ENCODE measurements at places on chromosomes 3 and 15.

DNA sequence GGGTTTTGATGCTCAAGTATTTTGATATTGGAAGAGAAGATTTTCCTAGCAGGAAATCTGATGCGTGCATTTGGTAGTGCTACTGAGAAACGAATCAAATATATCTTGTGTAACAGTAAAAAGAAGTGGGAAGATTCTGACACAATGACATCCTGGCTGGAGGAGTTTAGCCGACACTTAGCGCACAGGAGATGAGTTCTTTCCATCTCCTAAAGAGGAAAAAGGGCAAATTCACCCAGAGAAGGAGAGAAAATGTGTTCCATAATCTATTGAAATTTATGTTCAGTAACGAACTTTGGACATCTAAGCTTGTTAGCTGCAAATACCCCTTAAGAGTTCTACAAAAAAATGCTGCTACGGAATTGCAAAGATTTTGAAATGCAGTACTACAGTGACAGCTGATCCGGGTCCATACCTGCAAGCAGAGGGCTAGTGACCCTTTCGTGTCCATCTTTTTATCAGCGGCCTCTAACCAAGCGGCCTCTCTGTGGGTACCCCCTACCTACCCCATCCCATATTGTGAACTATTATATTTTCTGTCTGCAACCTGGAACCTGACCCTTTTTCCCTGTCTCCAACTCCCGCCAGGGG is 971 bp downstream of the CPOX start:
- no peak for DNase-seq

DNA sequence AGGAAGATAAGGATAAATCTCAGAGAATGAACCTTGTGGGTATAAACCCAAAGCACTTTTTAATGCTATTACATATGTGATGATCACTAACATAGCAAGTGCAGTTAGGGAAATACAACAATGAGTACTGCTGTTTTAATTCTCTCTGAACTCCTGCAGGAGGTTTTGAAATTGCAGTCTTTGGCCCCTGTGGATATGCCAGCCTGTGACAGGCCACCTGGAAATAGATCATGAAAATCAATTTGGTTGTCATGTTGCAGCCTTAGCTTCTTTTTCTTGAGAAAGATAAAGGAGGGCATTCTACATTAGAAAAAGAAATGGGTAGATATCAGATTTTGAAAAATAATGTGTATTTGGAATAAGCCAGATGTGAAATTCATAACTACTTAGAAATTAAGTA is 103.6 kb downstream of the RSRC1 start:
- no peak for DNase-seq

DNA sequence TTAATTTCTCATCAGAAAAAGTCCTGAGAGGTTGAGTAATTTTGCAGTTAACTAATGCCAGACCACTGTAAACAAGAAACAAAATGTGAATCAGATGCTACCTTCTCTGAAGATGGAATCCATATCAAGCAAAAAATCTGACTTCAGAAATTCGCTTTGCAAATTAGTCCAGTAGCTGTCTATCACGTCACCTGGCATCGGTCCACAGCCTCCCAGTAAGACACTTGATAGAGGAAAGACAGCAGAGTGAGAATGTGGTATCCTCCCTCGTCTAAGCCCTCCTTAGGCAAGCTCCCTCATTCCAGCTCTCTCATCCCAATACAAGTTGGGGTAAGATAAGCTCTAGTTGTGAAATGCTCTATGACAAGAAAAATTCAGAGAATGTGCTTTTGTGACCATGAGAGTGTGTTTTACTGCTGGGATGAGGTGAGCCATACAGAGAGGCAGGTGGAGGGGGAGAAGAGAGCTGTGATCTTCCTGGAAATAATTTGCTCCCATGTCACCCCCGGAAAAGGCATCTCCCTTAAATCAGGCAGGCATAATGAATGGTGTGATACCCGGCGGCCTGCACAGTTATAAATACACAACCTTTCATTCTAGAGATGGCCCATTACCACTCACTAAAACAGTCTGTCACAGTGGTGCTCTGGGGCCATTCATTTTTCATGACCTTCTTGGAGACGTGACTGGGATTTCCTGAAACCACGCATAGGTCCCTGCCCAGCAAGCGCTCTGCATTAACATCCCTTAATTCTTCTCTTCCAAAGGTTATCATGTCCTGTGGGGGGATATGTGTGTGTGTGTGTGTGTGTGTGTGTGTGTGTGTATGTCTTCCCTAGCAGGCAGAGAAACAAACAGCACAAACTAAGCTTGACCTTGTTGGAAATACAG is 602.0 kb upstream of the KCNMB2 start:
- DNase-seq = peak; percentile 99

GRCh38 chr15:71810256-71811035 is at the start of gene NR2E3:
NR2E3 (plus strand) TSS chr15:71810554; CDS start chr15:71810744, 190 bp downstream.
- DNase-seq = no peak

- DNase-seq = no peak
Measured at GRCh38 chr3:28042095-28042635, 199.3 kb upstream of the CMC1 start.

- peak; percentile 26 for DNase-seq
Measured at GRCh38 chr3:42214565-42215283, 51.3 kb downstream of the CCK start.

- DNase-seq = no peak
Measured at GRCh38 chr3:120338517-120338916, 10.6 kb downstream of the LRRC58 start.

GRCh38 chr15:25987638-25988037 is 124.5 kb upstream of the ATP10A start:
- DNase-seq = no peak

- peak; percentile 4 for DNase-seq
Measured at GRCh38 chr3:149936812-149937230, 33.9 kb downstream of the PFN2 start.

GRCh38 chr15:62063825-62064635 is 2.7 kb upstream of the C2CD4A start:
- peak; percentile 77 for DNase-seq

DNA sequence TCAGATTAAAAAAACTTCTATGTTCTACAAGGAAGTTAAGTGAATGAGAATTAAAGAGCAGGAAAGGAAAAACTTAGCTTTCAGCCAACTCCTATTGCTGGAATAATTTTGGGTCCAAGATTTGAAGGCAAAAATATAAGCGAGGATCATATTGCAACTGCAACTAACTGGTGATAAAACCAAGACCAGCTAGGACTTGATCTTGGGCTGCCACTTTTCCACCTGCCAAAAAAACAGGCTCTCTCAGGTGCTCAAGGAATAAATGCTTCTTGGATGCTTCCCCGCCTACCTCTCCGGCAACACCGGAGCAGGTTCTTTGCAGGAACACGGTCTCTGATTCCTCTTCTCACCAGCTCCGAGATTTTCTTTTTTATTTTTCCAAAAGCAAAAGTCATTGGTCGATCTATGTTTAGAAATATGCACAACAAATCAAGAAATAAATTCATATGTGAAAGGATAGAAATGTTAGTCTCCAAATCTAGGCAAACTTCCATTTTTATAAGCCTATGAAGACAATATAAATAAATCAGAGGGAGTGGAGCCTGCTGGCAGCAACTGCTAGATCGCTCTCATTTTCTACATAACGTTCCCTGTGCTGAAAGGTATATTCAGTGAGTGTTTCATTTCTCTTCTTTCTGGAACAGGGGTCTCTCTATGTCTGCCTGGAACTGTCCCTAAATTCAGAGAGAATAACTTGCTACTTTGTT is 241.9 kb downstream of the NTRK3 start:
- DNase-seq = no peak

GRCh38 chr3:159664006-159664405 is 324.6 kb upstream of the IL12A start:
- peak; percentile 46 for DNase-seq

DNA sequence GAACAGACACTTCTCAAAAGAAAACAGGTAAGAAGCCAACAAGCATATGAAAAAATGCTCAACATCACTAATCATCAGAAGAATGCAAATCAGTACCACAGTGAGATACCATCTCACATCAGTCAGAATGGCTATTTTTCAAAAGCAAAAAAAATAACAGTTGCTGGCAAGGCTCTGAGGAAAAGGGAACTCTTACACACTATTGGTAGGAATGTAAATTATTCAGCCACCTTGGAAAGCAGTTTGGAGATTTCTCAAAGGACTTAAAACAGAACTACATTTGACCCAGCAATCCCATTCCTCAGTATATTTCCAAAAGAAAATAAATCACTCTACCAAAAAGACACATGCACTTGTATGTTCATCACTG is 95.6 kb downstream of the APBA2 start:
- DNase-seq = no peak

- peak; percentile 59 for DNase-seq
Measured at GRCh38 chr3:190265796-190266195, 56.5 kb downstream of the CLDN1 start.

DNA sequence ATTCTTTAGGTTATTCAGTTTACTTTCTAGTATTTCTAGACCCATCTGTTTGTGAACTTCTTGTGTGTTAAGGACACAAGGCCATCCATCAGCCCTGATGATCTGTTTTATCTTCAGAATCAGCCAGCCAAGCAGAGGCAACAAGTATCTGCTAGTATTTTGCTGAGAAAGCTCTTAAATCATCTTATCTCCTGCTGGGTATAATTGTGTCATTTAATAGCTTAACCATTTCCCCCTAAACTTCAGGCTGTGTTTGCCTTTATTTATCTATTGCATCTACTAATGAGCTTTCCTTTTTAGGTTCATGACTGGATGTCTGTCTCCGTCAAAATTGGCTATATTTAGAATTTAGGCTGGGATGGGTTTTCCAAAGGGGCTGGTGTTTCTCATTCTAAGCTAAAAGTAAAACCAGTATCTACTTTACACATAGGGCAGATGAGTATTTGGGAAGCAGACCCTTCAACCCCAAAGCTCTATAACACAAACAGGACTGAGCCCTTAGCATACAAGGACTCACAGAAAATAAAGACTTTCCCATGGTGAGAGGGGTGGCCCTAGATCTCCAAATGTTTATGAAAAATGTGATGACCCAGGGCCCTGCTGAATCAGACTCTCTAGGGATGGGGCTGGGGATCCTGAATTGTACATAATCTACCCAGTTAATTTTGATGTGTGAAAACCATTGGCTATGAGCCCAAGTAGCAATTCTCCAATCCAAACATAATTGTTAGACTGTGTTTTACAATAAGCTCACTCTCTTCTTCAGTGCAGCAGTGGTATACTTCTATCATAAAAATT is 65.3 kb upstream of the PSMD6 start:
- DNase-seq = no peak

- no peak for DNase-seq
Measured at GRCh38 chr3:63926309-63926708, 14.1 kb upstream of the SCAANT1 start.

GRCh38 chr3:64399205-64399800 is 174.0 kb upstream of the PRICKLE2 start:
- peak; percentile 35 for DNase-seq

- no peak for DNase-seq
Measured at GRCh38 chr3:4754180-4755086, 224.8 kb upstream of the BHLHE40 start.

GRCh38 chr3:186815435-186815834 is 9.2 kb upstream of the RFC4 start:
- DNase-seq = peak; percentile 81

- DNase-seq = peak; percentile 88
Measured at GRCh38 chr3:195154793-195155535, 116.0 kb downstream of the XXYLT1 start.

GRCh38 chr3:123602325-123602724 is 17.5 kb upstream of the HACD2 start:
- peak; percentile 69 for DNase-seq

GRCh38 chr3:157135671-157136396 is 24.1 kb downstream of the CCNL1 start:
- no peak for DNase-seq

- no peak for DNase-seq
Measured at GRCh38 chr3:190733591-190734146, 128.8 kb downstream of the GMNC start.

DNA sequence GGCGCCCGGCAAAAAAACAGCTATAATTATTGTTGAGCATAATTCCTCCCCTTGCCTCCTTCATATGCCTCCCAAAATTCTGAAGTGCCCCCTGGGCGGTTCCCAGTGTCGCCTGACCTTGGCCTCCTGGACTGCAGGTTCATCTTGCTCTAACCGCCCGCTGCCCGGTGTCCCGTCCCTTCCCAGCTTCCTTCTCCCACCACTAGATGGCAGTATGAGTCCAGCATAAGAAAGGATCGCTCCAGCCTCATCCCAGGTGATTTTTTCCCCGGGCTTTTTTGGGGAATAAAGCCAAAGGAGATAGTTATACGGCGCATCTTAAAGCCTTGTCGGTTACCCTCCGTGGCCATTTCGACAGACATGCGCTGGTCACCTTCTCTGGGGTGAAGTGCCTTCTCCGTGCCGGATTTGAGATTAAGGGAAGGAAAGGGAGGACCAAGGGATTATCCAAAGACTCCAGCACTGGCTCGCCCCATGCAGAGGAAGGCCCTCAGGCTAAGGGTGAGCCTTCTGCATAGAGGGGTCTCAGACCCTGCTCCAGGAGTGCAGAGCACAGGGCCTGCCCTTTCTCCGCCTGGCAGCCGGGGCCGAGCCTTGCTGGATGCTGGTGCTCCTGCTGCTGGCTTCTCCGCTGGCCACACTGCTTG is 45.8 kb upstream of the TRA2B start:
- peak; percentile 35 for DNase-seq

DNA sequence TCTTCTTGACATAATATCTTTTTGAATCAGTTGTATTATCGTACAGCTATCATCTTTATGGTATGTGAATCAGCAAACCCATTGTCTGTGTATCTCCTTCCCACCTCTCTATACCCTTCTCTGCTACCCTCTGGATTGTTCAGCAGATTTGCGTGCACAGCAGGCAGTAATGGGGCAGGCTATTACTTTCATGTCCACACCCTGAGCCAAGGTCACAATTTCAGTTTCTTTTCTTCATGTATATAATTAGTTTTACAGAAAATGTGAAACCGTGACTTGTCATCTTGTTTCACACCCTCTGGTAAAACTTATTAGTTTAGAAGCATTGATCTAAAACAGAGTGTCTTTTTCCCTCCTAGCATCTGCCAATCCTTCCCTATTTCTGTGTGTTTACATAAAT is 770.4 kb upstream of the SEMA6D start:
- no peak for DNase-seq

DNA sequence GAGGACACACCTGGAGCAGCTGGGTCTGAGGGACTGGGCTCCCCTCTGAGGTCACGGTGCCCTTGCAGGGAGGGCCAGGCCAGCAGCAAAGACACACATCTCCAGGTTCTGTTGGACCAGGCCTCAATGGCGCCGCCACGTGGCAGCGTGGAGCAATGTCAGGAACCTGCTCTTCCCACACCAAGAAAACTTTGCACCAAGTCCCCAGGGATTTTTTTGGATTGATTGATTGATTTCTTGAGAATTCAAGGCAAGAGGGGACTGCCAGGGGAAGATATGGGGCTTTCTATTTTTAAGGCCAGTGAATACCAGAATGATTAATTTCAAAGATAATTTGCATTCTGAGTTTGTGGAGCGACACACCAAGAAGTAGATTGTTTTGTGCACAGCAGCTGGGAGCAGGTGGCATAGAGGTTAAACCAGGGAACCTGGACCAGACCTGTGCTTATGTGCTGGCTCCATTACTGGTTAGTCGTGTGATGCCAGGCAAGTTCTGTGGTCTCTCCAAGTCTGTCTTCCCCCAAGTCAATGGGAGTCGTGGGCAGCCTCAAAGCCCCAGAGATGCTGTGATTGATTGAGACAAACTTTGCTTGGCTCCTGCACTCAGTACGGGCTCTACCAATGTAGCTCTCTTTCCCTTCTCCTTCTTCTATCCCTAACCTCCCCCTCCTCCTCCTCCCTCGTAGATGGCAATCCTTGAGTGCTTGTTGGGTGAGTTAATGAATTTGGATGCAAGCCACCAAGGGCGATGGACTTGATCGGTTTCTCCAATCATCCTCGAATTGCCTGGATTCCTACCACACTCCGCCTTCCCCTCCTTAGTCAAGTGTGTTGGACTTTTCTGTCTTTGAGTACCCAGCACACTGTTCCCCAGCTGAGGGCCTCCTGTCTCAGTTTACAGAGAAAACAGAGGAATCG is 96.2 kb upstream of the TRPM1 start:
- no peak for DNase-seq
